A673 (cell line): ENCODE measurements at places on chromosomes 16 and 17. TPM values are rescaled to one million over a fixed set of nuclear protein-coding genes. Genes with fewer than 3 reads are reported as not detected.

GRCh38 chr17:76989519-76989918 lies 121.3 kb downstream of the MGAT5B start:
- DNase-seq = no peak

DNA sequence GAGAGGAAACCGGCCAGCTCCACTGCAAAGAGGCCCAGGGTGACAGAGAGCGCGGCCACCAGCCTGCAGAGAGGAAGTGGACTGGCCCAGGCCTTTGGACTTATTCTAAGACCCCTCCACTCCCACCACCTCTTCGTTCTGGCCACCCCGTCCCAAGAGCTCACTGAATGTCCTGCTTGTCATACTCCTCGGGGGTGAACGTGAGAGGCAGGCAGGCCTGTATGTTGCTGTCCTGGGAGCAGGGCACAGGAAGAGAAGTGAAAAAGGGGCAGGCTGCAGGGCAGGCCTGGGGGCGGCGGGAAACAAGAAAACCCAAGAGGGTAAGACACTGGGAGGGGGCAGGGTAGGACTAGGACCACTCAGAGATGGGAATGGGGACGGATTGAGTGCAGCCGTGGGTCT lies 384 bp downstream of the TMEM107 start:
- DNase-seq = no peak

CETP gene
- total RNA-seq = not detected in 2 replicates

DNA sequence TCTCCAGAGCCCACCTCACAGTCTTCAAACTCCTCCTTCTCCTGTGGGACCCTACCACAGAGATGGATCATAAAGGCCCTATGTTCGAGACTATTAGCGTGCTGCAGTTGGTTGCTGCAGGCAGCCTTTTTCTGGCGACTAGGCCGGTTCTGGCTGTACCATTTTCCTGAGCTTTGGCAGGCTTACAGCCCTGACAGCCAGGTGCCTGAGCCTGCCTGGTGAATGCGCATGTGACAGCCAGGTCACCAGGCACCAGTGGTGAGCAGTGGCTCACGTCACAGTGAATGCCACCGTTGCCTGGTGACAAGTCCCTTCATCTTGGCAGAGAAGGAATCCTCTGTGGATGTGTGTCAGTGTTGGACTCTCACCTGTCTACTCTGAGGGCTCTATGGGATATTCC lies 978.8 kb downstream of the KCNJ18 start:
- no peak for DNase-seq

DNA sequence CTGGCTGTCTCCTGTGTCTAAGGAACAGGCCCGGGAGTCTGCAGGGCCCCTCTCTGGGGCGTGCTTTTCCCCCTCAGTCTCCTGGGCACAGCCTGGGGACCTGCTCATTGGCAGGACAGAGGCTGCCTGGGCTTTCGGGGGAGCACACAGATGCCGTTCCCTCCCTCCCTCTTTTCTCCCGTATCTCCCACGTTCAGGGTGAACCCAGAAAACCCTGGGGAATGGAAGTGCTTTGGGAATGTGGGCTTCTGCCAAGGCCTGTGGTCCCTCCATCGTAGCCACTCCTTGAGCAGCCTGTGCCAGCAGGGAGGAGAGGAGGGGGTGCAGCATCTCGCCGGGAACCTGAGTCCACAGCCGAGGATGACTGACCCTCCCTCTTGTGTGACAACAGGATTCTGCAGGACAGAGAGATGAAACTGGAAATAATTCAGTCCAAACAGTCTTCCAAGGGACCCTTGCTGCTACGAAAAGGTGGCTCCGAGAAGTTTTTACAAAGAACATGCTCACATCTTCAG lies 52.0 kb downstream of the RNF213 start:
- no peak for DNase-seq

GRCh38 chr17:60676758-60677307 lies 818 bp upstream of the BCAS3 start:
- no peak for DNase-seq

- DNase-seq = no peak
These were observed 38.2 kb upstream of the DOC2B start for GRCh38 chr17:219696-220095.

DNA sequence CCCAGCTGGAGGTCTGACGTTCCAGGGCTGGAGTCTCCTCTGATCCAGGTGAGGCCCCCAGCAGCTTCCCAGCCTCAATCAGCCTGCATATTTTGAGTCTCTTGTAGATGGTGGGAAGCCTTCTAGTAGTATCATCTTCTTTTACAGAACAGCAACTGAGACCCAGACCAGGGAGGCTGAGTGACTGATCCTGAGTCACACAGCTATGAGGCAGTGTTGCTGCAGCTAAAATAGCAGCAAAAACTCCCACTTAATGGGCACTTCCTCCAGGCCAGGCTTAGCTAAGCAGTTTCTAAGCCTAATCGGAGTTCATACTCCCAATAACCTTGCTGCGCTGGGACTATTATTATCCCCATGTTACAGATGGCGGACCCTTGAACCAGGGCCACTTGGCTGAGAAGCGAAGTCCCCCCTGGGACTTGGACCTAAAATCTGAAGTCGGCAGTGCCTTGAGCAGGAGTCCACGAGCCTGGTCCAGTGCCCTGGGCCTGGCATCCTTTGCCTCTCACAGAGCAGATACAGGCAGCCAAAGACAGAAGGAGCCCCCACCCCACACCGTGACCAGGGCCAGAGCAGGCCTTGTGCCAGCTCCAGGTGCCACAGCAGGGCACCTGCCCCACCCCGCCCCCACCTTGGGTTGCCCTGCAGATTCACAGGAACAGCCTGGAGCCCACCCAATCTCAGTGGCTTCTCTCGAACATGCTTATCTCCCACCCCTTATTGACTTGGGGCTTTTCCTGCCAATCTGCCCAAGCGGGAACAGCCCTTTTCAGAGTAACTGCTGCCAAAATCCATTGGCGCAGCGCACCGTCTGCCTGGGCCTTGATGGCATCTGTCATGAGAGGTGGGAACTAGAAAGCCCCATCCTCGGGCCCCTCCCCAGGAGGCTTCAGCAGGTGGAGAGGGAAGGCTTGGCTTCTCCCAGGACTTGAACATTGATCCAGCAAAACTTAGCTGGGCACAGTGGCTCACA lies 65.1 kb downstream of the SOCS1 start:
- no peak for DNase-seq

GRCh38 chr17:57097832-57098421 lies 12.9 kb downstream of the AKAP1 start:
- no peak for DNase-seq

DNA sequence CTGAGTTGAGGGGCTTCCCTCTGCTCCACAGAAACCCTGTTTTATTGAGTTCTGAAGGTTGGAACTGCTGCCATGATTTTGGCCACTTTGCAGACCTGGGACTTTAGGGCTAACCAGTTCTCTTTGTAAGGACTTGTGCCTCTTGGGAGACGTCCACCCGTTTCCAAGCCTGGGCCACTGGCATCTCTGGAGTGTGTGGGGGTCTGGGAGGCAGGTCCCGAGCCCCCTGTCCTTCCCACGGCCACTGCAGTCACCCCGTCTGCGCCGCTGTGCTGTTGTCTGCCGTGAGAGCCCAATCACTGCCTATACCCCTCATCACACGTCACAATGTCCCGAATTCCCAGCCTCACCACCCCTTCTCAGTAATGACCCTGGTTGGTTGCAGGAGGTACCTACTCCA lies 26.0 kb downstream of the STH start:
- DNase-seq = no peak

GALR2 gene
- total RNA-seq = not detected in 2 replicates

TBC1D26 gene
- total RNA-seq = 0.11 and 0.39 TPM in 2 replicates

ZG16B gene
- total RNA-seq = not detected in 2 replicates

C17orf78 gene
- total RNA-seq = not detected in 2 replicates

SOST gene
- not detected in 2 replicates for total RNA-seq

DBF4B gene
- total RNA-seq = 20.5 and 24.0 TPM in 2 replicates

DNA sequence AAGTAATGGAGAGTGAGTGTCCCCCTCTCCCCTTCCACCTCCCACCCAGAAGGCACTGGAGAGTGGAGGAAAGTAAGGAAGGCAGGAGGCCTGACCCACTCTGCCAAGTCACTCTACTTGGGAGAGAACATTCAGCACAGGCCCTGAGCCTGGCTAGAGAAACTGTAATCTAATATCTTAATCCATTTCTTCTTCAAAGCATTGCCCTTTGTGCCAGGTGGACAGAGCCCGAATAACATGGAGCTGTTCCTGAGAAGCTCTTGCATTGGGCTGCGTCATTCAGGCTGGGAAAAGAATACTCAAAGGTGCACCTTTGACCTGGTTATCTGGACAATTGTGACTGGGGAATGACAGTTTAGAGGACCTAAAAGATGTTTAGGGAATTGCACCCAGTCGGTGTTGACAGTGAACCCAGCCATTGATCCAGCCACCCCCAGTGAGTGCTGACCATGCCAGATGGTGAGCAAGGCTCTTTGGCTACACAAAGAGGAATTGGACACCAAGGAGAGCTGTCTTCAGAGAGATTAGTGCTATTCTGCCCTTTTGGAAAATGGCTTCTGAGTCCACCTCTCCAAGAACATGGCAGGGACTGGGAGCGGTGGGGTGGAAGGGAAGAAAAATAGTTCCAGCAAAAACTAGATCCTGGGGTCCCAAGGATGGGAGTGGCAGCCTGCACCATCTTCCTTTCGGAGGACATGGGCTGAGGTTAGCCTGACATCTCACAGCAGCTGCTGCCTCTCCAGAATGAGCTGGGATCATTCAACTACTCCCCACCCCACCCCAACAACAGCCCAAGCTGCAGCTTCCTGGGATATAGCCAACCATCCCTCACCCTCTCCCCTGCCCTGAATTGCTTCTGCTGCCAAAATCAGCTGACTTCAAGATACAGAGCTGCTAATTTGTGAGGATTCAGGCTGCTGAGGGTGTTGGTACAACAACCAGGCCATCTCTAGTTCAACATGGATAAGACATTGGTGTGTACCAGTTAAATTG lies 11.6 kb upstream of the NOG start:
- no peak for DNase-seq

DNA sequence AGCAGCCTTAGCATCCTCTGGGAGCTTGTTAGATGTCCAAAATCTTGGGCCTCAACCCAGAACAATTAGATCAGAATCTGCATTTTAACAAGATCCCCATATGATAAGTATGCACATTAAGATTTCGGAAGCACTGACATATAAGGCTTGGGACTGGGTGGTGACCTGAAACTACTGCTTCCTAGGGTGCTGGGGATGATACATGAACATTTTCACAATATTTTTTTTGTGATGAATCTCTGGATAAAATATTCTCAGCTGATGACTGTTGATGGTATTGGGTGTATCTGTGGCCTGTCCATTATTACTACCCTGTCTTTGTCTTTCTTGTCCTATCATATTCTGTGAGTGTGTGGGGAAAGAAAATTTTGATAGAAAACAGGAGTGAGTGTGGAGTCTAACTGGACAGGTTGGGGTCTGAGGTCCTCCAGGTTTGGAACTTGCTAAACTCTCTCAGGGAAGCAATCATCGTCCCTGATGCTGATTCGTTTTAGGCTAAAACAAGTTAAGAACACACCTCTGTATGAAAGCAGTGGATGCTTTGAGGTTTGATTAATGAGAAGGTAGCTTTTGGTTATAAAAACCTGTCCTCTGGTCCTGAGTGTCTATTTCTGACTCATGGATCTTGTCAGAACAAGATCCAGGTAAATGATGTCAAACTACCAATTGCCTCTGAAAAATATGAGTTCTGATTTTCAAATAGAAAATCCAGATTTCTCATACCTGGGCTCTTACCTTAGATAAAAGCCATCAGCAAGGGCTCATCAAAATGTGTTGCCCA lies 23.2 kb downstream of the KRT23 start:
- DNase-seq = no peak

DNA sequence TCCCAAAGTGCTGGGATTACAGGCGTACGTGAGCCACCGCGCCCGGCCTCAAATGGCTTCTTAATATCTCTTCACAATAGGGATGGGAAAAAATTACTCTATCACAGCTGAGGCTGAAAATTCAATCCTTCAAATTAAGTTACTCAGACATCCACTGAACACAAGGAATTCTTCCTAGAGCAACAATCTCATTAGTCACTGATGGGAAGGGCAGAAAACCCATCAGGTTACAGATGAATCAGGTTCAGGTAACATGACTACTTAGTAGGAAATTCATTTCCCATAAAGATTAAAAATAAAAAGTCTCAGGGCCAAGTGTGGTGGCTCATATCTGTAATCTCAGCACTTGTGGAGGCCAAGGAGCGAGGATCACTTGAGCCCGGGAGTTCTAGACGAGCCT lies 42.5 kb upstream of the ABR start:
- no peak for DNase-seq

- DNase-seq = no peak
These were observed 20.8 kb downstream of the ZNRF1 start for GRCh38 chr16:75019586-75019985.

ODAD4 gene
- total RNA-seq = 0.97 and 1.8 TPM in 2 replicates

ABCA10 gene
- total RNA-seq = 0.42 and 0.47 TPM in 2 replicates

DNA sequence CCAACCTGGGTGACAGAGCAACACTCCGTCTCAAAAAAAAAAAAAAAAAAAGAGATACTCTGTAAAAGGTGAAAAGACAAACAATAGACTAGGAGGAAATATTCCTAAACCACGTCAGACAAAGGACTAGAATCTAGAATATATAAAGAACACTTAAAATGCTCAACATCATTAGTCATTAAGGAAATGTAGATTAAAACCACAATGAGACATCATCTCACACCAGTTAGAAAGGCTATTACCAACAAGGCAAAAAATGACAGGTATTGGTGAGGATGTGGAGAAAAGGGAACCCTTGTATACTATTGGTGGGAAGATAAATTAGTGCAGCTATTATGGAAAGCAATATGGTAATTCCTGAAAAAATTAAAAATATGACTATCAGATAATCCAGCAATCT lies 903.1 kb upstream of the SOX9 start:
- no peak for DNase-seq

DNA sequence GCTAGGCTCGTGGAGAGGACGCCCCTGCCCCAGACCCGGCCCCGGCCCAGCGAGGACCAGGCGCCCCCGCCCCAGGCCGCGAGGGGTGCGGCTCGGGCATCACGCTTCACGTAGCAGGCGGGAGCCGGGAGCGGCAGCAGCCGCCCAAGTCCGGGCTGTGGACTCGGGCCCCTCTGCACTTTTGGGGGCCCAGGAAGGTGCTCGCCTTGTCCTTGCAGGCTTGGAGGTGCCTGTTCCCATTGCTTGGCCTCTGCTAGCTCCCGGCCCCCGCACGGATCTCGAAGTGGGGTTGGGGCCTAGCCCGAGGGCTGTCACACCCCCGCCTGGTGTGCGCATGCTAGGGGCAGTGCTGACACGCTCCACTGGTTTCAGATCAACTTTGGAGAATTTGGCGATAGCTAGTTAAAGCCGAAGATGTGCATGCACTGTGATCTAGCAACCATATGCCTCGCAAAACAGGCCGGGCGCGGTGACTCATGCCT lies 55.7 kb downstream of the WSB1 start:
- no peak for DNase-seq

GRCh38 chr16:31301708-31302400 lies 42.1 kb downstream of the ITGAM start:
- peak; percentile 37 for DNase-seq

- DNase-seq = no peak
These were observed 825.4 kb downstream of the KCNJ18 start for GRCh38 chr17:22517716-22518115.

GRCh38 chr16:85213926-85214675 lies 101.8 kb upstream of the CIBAR2 start:
- no peak for DNase-seq

PMFBP1 gene
- total RNA-seq = 0.42 and 1.2 TPM in 2 replicates
